ENCODE measurements at places on chromosomes 7 and 10.

DNA sequence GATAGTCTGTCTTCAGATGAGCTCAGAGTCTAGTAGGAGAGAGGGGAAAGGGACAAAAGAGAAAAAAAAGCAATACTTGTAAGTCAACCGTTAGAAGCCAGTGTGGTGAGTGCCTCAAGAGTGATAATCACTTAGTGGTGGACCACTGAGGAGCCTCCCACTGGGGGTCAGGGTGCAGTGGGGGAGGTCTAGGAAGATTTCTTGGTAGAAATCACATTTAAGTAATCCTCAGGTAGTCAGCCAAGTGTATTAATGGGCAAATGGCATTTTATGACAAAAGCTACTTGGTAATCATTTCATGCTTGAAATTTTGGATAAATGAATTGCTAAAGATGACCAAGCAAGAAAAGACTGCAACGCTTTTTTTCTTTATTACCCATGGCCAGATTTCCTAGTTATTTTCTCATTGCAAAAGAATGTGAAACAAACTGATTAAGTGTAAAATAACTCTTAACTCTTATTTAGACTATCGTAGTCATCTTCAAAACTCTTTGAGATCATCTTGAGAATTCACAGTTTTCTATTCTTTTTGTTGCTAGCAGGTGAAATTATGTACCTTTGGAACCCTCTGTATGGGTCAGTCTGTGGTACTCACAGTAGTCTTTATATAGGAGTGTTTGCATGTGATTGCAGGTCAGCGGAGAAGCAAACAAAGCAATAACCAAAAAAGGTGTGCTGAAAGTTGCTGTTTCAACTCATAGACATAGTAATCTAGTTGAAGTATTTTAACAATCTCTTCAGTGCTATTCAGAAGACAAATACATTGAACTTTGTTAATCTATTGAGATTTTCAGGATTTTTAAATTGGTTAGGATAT is 63.9 kb downstream of the PPP1R9A start:
- DNase-seq = no peak

DNA sequence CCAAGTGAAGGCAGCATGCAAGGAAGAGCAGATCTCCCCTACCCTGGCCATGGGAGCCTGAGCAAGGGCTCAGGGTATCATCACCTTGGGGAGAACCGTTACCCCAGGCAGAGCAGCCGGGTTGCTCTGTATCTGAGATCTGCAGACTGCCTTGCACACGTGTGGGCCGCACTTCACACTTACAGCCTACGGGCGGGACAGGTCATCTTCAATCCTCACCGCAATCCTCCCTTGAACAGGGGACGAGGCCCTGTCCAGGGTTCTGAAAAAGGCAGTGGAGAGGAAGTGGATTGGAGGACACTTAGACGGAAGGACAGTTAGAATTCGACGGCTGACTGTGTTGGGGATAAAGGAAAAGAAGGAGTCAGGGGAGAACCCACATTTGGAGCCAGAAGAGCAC is 51.4 kb downstream of the NPS start:
- DNase-seq = no peak

DNA sequence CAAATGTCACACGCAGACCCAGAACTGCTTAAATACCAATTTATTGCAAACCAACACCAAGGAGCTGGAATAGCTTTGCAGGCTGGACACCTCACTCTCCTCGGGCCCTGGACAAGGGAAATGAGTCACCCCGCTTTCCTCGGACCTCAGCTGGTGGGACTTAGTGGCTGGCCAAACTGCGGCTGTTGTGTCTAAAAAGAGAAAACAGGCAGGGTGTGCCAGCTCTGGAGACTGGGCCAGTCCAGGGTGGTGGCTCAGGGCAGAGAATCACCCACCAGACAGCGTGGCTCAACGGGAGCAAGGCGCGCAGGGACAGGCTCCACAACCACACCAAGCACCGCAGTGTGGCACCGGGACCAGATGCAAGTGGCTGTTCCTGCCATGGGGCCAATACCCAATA is 58.2 kb upstream of the CAMK2B start:
- DNase-seq = no peak

DNA sequence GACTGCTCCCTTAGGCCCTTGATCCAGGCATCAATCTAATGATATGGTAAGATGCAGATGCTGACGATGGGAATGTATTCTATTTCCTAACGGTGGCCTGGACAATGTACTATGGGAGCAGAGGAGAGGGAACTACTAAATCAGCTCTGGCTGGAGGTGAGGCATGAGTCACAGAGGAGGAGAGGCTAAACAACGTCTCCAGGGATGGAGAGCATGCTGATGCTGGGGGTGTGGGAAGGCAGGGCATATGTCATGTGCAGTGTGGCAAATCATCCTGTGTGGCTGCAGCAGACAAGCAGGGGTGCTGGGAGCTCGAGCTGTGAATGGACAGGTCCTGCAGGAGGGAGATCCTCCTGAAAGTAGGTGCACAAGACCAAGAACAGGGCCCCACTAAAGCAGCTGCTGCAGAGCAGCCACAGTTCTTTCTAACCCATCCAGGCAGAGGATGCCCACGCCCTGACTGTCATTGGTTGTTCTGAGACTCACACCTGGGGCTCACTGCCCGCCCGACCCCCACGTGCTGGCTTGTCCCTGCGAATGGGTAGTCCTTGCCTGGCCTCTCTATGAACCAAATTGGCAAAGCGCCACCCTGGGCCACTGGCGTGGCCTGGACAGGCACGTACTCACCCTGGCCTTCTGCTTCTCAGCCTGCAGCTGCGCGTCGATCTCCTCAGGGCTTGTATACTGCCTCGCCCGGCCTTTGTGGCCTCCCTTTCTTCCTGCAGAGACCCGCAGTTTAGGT is 4.0 kb downstream of the PDAP1 start:
- DNase-seq = no peak

DNA sequence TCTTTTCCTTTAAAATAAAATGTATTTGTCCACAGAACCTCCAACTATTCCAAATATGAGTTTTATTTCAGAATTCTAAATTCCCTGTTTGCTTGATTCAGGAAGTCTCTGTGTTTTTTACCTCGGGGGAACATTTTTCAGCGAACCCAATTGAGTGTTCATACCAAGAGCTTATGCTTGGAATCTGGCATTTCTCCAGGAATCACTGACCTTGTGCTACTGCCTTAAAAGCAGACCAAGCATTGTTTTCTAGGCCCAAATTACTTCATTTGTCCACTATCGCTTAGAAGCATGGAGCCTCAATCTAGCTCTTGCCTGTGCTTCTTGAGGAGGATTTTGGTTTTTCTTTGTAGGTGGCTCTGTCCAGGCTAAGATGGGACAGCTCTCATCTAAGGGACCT is 59.4 kb downstream of the EBLN1 start:
- no peak for DNase-seq

- DNase-seq = no peak
Observed at GRCh38 chr10:61923210-61923949, 21.9 kb downstream of the ARID5B start.

DNA sequence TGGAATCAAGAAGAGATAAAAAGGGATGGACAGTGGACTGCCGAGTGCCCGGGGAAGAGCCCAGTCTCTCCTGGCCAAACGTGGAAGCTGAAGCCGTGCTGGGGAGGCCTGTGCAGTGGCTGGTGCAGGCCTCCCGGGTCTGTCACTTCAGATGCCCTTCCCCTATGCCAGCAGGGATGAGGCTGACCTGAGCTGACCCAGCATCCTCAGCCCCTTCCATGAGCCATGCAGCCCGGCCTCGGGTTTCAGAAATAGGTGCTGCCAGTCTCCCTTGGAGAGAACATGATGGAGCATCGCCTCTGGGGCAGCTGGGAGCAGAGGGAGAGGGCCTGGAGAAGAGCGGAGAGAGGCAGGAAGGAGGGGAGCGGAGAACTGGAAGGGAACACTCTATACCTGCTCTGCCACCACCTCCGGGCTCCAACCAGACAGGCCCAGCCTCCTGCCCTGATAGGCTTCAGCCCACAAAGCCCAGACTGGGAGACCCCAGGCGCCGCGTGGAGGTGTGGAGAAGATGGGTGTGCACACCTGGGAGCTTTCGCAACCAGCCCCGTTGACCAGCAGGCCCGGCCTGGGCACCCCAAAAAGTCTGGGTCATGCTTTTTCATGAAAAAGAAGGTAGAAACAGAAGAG is 68.6 kb upstream of the PPP2R2D start:
- no peak for DNase-seq

DNA sequence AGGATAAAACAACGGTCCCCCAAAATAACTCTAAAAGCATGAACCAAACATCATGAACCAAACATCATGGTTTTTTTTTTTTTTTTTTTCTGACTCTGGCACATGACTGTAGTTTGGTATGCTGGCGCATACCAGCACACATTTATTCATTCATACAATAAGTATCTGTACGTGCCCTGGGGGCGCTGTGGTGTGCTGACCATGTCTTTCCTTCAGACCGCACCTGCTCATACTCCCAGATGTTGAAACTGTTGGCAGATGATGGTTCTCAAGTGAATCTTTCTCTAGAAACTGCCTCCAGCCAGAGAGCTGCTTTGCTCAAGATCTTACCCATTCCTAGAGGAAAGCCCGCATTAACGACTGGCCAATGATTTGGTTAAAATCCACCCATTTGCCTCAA is 114.7 kb upstream of the ANKRD30A start:
- DNase-seq = no peak

- no peak for DNase-seq
Observed at GRCh38 chr10:83724471-83725241, 414.7 kb upstream of the GHITM start.

GRCh38 chr10:94108200-94108599 is 114.5 kb downstream of the PLCE1 start:
- no peak for DNase-seq

- DNase-seq = no peak
Observed at GRCh38 chr7:5638994-5639393, 142.5 kb downstream of the RNF216 start.

- DNase-seq = no peak
Observed at GRCh38 chr10:23525406-23525805, 86.5 kb downstream of the OTUD1 start.

DNA sequence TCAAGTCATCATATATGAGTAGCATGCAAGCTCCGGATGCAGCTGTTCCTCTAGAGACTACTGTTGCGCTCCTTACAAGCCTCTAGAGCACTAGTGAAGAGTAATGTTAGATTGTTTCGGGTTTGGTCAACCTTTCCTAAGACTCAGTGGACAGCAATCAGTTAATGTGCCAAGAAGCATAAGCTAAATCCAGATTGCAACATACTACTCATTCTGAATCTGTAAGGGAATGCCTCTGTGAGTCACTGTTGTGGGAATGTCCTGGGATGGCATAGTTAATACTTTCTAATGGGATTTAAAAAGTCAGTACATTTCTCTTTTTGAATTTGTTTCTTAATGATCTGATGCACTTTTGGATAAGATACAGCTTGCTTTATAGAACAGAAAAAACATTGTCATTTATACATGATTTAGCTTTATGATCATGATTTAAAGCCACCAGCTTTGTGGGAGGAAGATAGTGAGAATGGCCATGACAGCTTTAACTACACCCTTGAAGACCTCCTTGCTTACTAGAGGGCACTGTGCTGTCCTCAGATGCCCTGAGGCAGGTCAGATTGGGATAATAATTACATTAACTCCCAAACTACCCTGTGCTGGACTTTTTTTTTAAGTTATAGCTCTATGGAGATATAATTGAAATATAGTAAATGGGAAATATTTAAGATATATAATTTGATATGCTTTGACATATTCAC is 138.4 kb downstream of the SDK1 start:
- no peak for DNase-seq

- no peak for DNase-seq
Observed at GRCh38 chr10:114271075-114271778, 32.2 kb downstream of the VWA2 start.

GRCh38 chr10:88372051-88372715 is 210.9 kb downstream of the RNLS start:
- DNase-seq = no peak

DNA sequence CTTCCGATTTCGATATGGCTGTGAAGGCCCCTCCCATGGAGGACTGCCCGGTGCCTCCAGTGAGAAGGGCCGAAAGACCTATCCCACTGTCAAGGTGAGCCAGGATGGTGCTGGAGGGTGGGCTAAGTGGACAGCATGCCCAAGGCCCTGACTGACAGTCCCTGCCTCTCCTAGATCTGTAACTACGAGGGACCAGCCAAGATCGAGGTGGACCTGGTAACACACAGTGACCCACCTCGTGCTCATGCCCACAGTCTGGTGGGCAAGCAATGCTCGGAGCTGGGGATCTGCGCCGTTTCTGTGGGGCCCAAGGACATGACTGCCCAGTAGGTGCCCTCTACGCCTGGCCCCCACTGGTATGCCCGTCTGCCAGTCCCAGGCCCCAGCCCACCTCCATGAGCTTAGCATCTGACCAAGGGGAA is 1.2 kb downstream of the NFKB2 start:
- DNase-seq = no peak

GRCh38 chr7:55502858-55503440 is 69.4 kb downstream of the VOPP1 start:
- DNase-seq = no peak

DNA sequence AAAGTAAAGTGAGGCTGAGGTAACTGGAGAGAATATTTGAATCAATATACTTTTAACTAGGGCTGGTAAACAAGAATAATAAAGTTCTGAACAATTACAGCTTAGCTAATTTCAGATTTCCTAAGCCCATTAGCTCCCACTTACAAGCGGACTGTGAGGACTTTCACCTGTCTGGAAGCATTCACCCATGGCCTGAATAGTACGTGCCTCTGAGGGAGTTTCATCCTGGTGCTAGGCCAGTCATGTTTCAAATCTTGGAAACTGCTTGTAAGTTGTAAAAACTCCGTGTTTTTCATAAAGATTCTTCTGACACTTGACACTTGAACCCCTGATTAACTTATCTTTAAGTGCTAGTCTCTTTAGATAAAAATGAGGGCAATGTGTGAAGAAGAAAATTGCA is 975.2 kb upstream of the GHITM start:
- DNase-seq = no peak

- no peak for DNase-seq
Observed at GRCh38 chr7:107230334-107230733, 61.5 kb downstream of the HBP1 start.

DNA sequence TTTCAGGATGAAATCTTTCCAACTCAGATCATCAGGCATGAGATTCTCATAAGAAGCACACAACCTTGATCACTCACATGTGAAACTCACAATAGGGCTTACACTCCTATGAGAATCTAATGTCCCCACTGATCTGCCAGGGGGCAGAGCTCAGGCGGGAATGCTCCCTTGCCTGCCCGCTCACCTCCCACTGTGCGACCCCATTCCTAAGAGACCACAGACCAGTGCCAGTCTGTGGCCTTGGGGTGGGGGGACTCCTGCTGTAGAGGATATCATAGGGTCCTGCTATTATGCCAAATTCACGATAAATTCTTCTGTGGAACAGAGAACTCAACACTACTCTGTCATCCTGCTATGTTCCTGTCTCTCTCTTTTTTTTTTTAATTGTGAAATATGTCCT is 5.2 kb upstream of the RASGEF1A start:
- no peak for DNase-seq

GRCh38 chr7:112183266-112183665 is 22.9 kb downstream of the DOCK4 start:
- no peak for DNase-seq
